ENCODE measurements at places on chromosomes 7 and 10. TPM values are rescaled to one million over a fixed set of nuclear protein-coding genes. Genes with fewer than 3 reads are reported as not detected.

The STOX1 gene
- 1.6 TPM for total RNA-seq

The C10orf90 gene
- not detected for total RNA-seq

- H3K27me3 ChIP-seq = no peaks in the 10 kb centered on the region
- H3K36me3 ChIP-seq = no peaks in the 10 kb centered on the region
- peak; percentile 18 for DNase-seq
These were observed 270.8 kb upstream of the FZD8 start for GRCh38 chr10:35912615-35913569.

- H3K4me3 ChIP-seq = no peak overlapping the region
- H3K27ac ChIP-seq = no peak overlapping the region
- H3K27me3 ChIP-seq = no peaks in the 10 kb centered on the region
- no peak for DNase-seq
These were observed 67.2 kb upstream of the POT1 start for GRCh38 chr7:124996778-124997177.

GRCh38 chr7:13874783-13875182 lies 114.7 kb downstream of the ETV1 start:
- no peak overlapping the region for H3K4me3 ChIP-seq
- no peaks in the 10 kb centered on the region for H3K36me3 ChIP-seq
- H3K27ac ChIP-seq = no peak overlapping the region
- DNase-seq = no peak
- H3K4me1 ChIP-seq = peaks cover under 1% of the 10 kb centered on the region

- 0 out of 2 replicates have a peak, but pooled peaks cover 3% of the 10 kb centered on the region for H3K4me1 ChIP-seq
- H3K36me3 ChIP-seq = no peaks in the 10 kb centered on the region
- H3K27me3 ChIP-seq = no peaks in the 10 kb centered on the region
- no peak overlapping the region for H3K27ac ChIP-seq
- no peak overlapping the region for H3K4me3 ChIP-seq
These were observed 216.6 kb upstream of the FZD1 start for GRCh38 chr7:91047636-91048035.

The MALRD1 gene
- not detected for total RNA-seq

DNA sequence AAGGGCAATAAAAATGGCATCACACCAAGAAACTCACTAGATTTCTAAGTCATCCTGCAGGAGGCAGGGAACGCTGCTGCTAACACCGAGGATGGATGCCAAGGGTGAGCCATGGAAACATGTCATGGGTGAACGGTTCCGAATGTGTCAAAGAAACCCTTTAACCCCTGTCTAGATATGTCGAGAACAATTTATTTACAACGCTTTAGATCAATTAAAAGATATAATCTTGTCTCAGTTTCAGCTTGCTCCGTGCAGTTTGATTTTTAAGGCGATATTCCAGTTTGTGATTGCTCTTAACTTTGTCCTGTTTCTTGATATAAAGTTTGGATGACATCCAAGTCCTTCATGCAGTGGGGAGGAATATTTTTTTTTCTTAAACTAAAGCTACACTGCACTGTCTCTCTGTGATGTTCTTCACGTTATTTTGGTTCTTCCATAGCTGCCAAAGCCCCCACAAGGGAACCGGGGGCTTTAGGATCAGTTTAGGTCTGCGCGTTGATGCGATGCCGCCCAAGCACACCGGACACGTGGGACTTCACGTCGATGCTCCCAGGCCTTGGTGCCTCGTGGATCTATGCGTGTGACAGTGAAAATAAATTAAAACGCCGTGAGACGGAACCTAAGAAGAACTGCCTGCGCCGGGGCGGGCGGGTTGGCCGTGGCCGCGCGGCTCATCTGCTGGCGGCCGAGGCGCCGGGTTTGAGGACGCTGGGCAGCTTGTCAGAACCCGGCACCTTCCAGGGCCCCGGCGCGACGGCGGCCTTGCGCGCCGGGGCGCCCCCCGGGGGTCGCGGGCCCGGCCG lies 220.3 kb downstream of the PHTF2 start:
- peaks cover 17% of the 10 kb centered on the region for H3K4me1 ChIP-seq
- peak overlapping the region; percentile 56 for H3K4me3 ChIP-seq
- DNase-seq = no peak
- H3K27me3 ChIP-seq = peaks cover 2% of the 10 kb centered on the region

GRCh38 chr7:75866489-75867389 lies 12.1 kb upstream of the RHBDD2 start:
- H3K27ac ChIP-seq = peak overlapping the region; percentile 39
- peaks cover 21% of the 10 kb centered on the region for H3K4me1 ChIP-seq
- H3K4me3 ChIP-seq = no peak overlapping the region
- peak; percentile 80 for DNase-seq
- no peaks in the 10 kb centered on the region for H3K27me3 ChIP-seq

The RELN gene
- total RNA-seq = not detected

DNA sequence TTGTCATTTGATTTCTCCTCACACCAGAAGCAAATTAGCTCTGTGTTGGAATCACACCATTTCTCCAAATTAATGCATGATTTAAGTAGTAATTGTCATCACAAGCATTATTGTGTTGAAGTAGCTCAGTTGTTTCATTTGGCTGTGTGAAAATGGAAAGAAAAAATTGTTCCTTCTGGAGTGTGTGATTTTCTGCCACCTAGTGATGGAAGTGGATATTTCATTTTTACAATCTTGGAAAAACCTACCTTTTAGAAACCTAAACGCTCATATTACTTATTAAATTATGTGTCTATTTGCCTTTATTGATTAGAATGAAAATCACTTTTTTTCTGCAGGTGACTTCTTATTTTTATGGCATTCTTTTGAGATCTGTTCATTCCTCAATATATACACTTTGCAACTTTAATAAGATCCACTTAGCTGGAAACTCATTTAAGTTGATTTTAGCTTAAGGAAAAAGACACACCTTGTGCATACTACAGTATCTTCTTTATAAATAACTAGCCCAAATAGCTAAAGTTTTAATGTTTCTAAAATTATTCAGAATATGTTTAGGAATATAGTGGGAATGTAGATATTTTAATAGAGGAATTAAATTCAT lies 50.0 kb downstream of the SRI start:
- no peaks in the 10 kb centered on the region for H3K4me1 ChIP-seq
- H3K27ac ChIP-seq = no peak overlapping the region
- H3K4me3 ChIP-seq = no peak overlapping the region
- DNase-seq = no peak
- H3K27me3 ChIP-seq = peaks cover 5% of the 10 kb centered on the region

The PRSS37 gene
- not detected for total RNA-seq

- 0 out of 2 replicates have a peak, but pooled peaks cover 4% of the 10 kb centered on the region for H3K27me3 ChIP-seq
- H3K36me3 ChIP-seq = no peaks in the 10 kb centered on the region
- H3K4me3 ChIP-seq = no peak overlapping the region
- H3K27ac ChIP-seq = no peak overlapping the region
- peak; percentile 8 for DNase-seq
These were observed 11.7 kb upstream of the EDRF1 start for GRCh38 chr10:125707541-125708468.

DNA sequence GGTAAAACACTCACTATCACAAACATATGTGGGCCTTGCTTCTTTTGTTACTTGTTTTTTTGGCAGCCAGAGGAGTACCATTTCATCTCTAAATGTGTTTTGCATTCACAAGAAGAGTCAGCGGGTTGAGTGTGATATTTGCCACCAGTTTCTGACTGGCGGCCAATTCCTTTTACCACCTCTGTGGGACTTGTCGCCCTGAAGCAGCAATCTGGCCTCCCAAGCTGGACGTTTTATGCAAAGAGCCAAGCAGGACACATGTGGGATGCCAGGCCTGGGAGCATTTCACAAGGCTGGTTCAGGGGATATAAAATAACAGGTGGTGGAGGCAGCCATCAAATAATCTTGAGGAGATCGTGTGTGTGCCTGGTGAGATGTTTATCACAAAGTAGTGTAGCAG lies 61.8 kb upstream of the TRIL start:
- no peaks in the 10 kb centered on the region for H3K36me3 ChIP-seq
- H3K4me3 ChIP-seq = no peak overlapping the region
- no peak overlapping the region for H3K27ac ChIP-seq
- DNase-seq = no peak

DNA sequence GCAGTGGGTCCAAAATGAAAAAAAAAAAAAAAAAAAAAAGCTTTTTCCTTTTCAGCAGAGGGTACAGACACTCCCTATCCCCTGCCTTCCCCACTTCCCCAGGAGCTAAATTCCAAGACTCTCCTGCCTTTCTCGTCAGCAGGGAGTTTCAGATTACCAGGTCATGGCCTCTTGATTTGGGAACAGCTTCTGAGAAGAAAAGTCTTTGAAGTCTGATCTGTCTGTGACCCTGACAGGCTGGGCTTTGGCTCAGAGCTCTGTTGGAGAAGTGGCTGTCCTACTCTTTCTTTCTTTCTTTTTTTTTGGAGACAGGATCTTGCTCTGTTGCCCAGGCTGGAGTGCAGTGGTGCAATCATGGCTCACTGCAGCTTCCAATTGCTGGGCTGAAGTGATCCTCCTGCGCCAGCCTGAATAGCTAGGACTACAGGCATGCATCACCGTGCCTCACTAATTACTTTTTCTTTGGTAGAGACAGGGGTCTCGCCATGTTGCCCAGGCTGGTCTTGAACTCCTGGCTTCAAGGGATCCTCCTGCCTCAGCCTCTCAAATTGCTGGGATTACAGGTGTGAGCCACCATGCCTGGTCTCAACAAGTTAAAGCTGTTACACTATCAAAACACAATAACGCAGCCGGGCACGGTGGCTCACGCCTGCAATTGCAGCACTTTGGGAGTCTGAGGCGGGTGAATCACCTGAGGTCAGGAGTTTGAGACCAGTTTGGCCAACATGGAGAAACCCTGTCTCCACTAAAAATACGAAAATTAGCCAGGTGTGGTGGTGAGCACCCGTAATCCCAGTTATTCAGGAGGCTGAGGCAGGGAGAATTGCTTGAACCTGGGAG lies 59.9 kb downstream of the COL26A1 start:
- H3K4me1 ChIP-seq = no peaks in the 10 kb centered on the region
- no peak overlapping the region for H3K27ac ChIP-seq
- no peak overlapping the region for H3K4me3 ChIP-seq
- no peaks in the 10 kb centered on the region for H3K36me3 ChIP-seq
- H3K27me3 ChIP-seq = peaks cover 6% of the 10 kb centered on the region
- DNase-seq = no peak

The TCERG1L gene
- total RNA-seq = not detected

DNA sequence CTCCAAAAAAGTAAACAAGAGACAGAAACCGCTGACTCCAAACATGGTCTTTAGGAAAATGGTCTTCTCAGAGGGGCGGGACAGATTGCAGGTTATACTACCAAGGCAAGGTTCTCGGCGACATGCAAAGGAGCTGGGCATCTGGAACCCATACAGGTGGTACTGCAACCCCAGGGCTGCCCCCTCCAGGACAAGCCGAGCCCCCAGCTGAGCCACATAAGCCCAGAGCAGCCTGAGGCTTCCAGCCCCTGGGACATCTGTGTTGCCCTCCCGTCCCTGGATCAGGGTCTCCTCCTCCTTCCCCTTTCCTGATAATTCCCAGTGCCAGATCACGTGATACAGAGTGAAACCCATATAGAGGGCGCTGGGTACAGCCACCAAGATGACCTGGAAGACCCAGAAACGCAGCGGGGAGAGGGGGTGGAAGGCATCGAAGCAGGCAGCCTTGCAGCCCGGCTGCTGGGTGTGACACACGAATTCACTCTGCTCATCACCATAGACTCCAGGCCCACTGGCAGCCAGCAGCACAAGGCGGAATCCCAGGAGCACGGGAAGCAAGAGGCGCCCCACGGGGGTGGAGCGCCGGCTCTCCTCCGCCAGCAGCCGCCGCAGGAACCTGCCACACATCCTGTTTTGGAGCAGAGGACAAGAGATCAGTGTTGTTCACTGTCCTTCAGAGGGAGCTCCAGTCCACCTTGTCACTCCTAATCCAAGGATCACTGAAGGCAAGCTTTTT lies at the start of gene GJC3:
TSS of gene GJC3 (minus strand) at position 627 of the 736 bp plus-strand sequence. CDS start at position 627, 0 bp downstream.
- no peaks in the 10 kb centered on the region for H3K36me3 ChIP-seq
- peaks cover 12% of the 10 kb centered on the region for H3K27me3 ChIP-seq
- no peak within 1 kb of the TSS for H3K27ac ChIP-seq
- H3K4me1 ChIP-seq = no peaks in the 10 kb centered on the region
- DNase-seq = peak; percentile 46

GRCh38 chr7:44724276-44724675 lies 24.4 kb upstream of the ZMIZ2 start:
- no peak overlapping the region for H3K4me3 ChIP-seq
- H3K27me3 ChIP-seq = no peaks in the 10 kb centered on the region
- H3K4me1 ChIP-seq = peaks cover 10% of the 10 kb centered on the region
- H3K27ac ChIP-seq = no peak overlapping the region
- H3K36me3 ChIP-seq = no peaks in the 10 kb centered on the region
- DNase-seq = no peak

Data from SJSA1 (cell line).